ENCODE measurements at places on chromosomes 13 and 19. TPM values are rescaled to one million over a fixed set of nuclear protein-coding genes. Genes with fewer than 3 reads are reported as not detected.

- peak; percentile 49 for DNase-seq
Measured at GRCh38 chr13:40275636-40276035, 390.8 kb downstream of the FOXO1 start.

Gene CYP2B6
- not detected for total RNA-seq

Gene LCP1
- total RNA-seq = 73.0 TPM

GRCh38 chr19:3556978-3557460 is 367 bp downstream of the MFSD12 start:
- peak; percentile 45 for DNase-seq

DNA sequence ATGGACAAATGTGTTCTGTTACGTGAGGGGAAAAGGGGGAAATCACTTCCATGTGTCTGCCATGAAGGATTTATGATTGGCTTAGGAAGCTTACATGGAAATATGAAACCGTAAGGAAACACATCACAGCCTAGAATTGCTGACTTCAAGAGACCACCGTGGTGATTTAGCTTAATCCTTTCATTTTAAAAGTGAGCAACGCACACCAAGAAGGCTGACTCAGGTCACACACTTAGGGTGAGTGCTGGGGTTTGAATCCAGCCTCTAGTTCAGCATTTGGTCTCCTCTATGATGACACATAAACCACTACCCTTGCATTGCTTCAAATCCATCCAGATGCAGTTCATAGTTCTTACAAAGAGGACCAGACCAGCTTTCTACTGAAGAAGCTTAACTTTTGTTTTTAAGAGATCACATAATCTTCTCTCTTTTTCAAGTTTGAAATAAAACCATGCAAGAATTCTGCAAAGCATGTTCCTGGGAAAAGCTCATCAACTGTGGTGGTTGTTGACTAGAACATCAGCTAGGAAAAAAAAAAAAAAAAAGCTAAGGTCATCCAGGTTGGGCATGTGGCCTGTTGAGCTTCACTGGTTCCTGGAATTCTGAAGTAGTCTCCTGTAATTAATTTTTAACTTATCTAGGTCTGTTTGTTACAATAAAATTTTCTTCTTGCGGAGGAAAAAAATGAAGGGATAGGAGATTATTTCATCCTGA is 60.2 kb upstream of the KL start:
- no peak for DNase-seq

DNA sequence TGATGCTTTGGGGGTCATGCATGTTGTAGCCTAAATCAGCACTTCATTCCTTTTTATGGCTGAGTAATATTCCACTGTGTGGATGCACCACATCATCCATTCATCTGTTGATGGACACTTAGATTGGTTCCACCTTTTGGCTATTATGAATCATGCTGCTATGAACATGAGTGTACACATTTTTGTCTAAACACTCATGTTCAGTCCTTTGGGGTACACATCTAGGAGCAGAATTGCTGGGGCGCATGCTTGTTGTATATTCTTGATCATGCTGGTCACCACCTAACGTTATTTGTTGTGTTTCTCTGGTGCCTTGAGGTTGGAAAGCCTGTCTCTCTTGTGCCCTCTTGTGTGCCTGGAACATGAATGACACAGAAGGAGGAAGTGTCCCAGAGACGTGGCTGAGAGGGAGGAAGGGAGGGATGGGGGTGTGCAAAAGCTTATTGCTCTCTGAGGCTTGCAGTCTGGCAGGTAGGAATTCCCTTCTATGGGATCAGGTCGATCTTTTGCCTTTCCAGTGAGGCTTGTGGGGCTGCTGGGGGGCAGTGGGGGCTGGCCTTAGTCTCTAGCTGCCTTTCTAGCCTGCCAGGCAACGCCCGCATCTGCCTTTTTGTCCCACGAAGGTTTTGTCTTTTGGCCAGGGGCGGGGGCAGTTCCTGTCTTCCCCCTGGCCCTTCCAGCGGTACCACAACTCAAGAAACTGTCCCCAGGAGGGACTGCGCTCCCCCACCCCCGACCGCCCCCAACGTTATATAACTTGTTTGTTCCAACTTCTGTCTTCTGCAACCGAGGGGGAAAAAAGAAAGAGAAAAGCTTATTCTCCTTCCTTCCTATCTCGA is 7.6 kb downstream of the KLHL26 start:
- no peak for DNase-seq

- no peak for DNase-seq
Measured at GRCh38 chr13:53343361-53343744, 314.7 kb downstream of the OLFM4 start.

Gene COL4A2
- 741 TPM for total RNA-seq

GRCh38 chr13:93708308-93709075 is 481.9 kb downstream of the GPC6 start:
- no peak for DNase-seq

Gene AP2A1
- total RNA-seq = 87.8 TPM

DNA sequence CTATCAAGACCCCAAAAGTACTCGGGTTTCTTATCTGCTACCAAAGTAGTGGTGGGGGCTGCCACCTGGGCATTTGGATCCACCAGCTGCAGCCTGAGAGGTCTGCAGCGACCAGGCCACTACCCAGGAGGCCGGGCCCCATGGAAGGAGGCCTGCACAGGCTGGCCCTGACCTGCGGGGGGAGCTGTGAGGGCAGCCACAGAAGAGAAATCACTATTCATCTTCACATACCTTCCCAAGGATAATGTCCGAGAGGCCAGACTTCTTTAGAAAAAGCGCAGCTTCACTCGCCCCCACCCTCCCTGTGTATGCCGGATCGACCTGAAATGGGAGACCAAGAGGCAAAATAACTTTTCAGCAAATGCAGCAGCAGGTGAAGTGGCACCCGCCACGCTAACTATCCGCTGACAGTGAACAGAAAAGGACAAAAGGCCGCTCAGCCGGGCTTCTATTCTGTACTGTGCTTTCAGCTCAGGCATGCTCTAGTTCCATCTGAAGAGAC is 30.1 kb downstream of the EPS15L1 start:
- DNase-seq = no peak

DNA sequence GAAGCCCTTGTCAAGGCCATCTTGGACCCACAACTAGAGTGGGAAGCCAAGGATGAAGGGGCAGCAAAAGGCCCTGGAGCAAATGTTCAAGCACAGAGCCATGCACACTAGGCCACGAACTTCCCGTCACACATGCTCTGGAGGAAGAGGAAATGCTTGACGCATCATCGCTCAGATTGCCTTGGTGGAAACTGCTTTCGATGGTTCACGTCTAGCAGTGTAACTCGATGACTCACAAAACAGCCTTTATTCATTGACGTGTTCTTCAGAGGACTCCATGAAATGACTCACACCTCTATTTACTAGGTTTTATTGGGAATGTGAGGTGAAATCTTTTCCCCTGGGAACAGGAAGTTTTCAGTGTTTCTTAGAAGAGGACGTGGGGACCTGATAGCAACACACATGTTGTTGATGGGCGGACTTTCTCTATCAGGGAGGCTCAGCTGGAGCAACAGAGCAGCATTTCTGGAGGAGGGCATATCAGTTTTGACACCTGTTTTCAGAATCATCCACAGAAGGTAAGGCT is 79.8 kb upstream of the FLT1 start:
- peak; percentile 81 for DNase-seq

DNA sequence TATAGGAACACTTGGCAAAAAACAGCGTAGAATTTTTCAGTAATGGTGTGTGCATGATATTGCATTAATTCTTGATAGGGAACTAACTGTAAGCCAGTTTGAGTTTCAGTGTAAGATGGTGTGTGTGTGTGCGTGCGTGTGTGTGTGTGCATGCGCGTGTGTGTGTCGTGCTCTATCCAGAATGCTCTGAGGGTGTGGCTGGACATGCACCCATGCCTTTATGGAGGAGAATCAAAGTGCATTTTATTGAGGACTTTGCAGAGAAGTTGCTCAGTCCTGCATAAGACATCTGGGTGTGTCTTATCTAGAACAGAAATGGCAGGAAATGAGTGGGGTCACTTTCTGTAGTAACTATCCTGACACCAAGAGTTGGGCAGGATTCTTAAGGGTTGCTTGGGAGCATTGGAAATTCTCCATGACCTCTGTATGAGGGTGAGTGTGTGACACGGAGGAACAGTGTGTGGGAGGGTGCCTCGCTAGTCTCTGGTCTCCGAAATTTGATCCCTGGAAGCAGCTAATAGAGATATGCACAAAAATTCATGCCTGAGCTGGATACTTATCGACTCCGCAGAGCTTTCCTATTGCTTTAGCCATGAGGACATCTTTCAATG is 252.2 kb downstream of the TSHZ3 start:
- no peak for DNase-seq

DNA sequence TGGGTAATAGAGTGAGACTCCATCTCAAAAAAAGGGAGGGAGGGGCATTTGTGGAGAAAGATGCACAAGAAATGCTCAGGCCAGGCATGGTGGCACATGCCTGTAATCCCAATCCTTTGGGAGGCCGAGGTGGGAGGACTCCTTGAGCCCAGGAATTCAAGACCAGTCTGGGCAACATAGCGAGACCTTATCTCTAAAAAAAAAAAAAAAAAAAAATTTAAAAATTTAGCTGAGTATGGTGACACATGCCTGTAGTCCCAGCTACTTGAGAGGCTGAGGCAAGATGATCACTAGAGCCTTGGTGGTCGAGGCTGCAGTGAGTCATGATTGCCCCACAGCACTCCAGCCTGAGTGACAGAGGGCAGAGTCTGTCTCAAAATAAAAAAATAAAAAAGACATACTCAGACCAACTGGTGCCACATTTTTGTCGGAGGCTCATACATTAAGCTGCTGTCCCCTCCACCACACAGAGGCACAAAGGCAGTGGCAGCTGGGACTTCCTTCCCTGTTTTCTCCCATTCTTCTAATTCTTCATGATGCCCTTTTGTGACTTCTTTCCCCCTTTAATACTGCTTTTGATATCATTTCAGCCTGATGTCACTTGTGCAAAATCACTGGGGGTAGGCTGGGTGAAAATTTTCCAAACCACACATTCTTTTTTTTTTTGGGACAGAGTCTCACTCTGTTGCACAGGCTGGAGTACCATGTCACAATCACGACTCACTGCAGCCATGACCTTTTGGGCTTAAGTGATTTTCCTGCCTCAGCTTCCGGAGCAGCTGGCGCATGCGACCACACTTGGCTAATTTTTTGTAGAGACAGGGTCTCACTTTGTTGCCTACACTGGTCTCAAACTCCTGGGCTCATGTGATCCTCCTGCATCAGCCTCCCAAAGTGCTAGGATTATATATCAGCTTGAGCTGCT is 26.8 kb upstream of the CXCL17 start:
- DNase-seq = peak; percentile 59

GRCh38 chr19:53626976-53627375 is 4.8 kb upstream of the DPRX start:
- DNase-seq = no peak

DNA sequence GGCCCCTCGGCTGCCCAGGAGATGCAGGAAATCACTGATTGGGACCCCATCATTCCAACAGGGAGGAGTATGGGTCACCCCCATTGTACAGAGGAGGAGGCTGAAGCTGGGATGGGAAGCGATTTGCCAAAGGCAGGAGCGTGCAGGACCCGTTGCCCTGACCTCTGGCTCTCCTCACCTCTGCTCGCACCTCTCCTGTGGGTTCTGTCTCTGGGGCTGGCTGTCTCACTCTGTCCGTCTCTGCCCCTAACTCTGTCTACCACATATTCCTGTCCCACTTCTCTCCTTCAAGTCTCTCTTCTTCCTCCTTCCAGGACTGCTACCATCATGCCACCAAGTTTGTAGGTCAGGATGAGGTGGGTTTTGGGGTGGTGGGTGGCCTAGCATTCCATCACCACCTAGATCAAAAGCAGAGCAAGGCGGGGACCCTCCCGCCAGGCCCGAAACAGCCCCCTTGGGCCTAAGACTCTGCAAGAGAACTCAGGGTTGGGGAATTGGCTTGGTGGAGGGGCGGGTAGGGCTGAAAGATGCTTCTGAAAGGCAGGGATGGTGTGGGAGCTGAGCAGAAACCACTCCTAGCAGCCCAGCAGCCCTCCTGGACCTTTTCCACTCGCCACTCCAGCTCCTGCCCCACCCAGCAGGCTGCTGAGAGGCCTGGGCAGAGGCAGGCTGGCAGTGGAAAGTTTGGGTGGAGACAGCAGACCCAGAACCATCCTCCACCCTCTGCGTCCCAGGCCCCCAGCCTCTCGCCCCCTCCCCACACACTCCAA is 1.0 kb upstream of the LGALS7 start:
- DNase-seq = no peak

Gene FUT3
- total RNA-seq = not detected

DNA sequence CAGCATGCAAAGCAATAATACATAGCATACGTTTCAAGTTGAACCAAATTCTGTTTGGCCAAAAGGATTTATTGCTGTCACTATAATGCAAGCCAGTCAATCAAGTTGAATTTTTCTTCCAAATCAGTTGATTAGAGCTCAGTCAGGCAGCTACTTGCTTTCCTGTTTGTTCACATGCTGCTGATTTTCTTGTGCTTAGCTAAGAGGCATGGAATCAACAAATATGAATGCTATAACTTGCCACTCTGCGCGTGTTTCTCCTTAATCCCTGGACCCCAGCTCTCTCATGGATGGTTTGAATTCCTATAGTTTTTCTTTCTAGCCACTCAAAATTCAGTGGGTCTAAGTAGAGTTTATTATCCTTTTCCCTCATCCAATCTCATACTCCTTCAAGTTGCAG is 311.3 kb downstream of the KLF5 start:
- no peak for DNase-seq

GRCh38 chr19:58059003-58059670 is at the start of gene ZNF135:
TSS of gene ZNF135 (plus strand) at chr19:58059282. CDS start at chr19:58060003, 721 bp downstream.
- DNase-seq = no peak

GRCh38 chr19:50264483-50265186 is 61.2 kb downstream of the MYH14 start:
- DNase-seq = no peak

GRCh38 chr19:17121736-17122293 is 46.2 kb downstream of the MYO9B start:
- DNase-seq = no peak

Gene FCER2
- not detected for total RNA-seq

DNA sequence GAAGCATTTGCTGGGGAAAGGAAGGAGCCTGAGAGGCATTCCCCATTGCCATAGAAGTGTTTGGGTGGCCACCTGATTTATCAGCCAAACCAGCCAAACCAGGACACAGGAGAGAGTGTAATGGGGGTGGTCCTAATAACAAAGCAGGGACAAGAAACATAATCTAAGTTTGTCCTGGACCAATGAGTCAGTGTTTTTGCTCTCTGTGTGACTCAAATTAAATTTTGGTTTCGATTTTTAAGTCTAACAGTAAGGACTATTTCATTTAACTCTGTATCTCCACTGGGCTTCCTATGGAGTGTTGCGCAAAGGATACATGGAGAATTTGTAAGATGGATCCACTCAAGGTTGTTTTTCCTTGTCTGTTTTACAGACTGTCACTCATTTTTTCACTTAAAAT is 19.5 kb upstream of the TRPC4 start:
- peak; percentile 10 for DNase-seq

Gene MAP4K1
- not detected for total RNA-seq

- no peak for DNase-seq
Measured at GRCh38 chr19:2659856-2660432, 42.5 kb downstream of the GNG7 start.

Gene ZNF439
- total RNA-seq = 0.06 TPM

DNA sequence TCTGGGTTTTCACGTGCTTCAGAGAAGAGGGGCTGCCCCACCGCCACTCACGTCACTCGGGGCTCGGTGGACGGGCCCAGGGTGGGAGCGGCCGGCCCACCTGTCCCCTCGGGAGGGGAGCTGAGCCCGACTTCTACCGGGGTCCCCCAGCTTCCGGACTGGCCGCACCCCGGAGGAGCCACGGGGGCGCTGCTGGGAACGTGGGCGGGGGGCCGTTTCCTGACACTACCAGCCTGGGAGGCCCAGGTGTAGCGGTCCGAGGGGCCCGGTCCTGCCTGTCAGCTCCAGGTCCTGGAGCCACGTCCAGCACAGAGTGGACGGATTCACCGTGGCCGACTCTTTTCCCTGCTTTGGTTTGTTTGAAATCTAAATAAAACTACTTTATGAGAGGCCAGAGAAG is 2.2 kb upstream of the GZMM start:
- no peak for DNase-seq

Measured in SJSA1 (cell line).